ENCODE measurements at places on chromosomes 2 and 18.

GRCh38 chr18:26843760-26844159, 21.7 kb downstream of the AQP4 start:
- no peak for DNase-seq

- DNase-seq = no peak
These were observed 35.1 kb upstream of the MYCN start for GRCh38 chr2:15905267-15905645.

DNA sequence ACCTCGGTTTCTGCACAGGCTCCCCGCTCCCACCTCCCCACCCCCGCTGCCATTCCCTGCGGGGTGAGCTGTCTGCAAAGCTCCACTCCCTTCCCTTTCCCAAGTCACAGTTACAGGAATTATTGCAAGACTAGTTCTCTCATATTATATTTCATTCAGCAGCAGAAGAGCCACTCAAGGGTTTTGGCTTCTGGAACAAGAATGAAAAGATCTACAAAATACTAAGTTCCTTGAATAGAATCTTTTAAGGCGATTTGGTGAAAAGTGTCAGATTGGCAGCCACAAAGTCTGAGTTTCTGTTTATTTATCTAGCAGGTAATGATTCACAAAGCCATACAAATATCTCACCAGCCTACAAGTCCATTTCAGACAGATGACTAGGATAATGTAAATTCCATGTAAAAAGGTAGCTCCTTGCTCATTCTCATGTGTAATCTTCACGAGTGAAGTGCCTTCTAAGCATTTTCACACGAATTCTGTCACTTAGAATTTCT, 221.9 kb upstream of the RBBP8 start:
- DNase-seq = no peak

GRCh38 chr2:184215745-184216144, 382.6 kb upstream of the ZNF804A start:
- no peak for DNase-seq

- no peak for DNase-seq
These were observed 16.9 kb upstream of the FAHD2A start for GRCh38 chr2:95385570-95385984.

DNA sequence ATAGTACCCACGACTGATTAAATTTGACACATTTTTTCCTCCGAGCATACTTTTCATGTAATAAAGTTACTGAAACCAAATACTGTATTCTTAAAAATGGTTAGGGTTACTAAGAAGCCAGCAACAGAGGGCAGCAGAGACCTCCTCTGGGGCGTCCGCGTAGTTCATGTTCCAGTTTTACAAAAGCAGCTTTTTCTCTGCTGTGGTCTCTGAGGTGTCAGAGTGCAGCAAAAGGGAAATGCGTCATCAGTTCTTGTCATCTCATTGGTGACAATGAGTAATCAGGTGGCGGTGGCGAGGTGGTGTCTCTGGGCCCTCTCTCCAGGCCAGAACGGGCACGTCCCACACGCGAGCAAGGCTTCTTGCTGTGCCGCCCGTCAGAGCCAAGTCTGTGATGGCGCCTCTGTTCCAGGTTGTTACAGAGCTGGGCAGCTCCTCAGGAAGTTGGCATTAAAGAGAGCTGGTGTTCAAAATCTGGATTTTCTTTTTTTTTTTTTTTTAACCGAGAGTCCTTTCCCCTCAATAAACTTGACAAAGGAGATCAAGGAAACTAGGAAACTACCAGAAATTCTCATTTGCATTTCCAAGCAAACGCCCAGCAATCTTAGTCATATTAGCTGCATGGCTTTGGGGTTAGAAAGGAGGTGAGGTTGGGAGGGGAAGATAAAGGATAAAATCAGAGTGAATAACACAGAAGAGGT, 98.6 kb upstream of the BZW1 start:
- peak; percentile 94 for DNase-seq

- DNase-seq = no peak
These were observed 198.3 kb upstream of the NABP1 start for GRCh38 chr2:191479680-191480023.

- no peak for DNase-seq
These were observed 166.9 kb downstream of the RND3 start for GRCh38 chr2:150320608-150321007.

DNA sequence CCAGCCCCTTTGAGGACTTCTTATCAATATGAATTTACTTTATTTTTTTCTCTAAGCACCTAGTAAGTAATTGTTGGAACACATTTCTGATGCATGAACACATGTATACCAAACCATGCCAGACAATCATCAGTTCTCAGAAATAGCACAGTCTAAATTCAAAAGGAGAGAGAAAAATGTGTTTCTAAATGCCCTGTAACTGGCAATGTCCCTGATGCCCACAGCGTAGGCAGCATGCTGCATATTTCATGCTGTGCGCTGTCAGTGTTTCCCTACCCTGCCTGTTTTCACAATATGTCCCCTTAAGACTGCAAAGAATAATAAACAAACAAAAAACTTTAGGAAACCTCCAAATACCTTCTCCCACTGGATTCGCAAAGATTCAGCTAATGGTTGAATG, 881.0 kb upstream of the CHAC2 start:
- no peak for DNase-seq

Measured in LNCaP clone FGC (cell line).